ENCODE measurements at places on chromosomes 12 and 14.

- peaks cover 22% of the 10 kb centered on the region for H3K4me1 ChIP-seq
- no peaks in the 10 kb centered on the region for H3K27me3 ChIP-seq
- DNase-seq: no peak
These were observed 17.7 kb upstream of the HNF1A start for GRCh38 chr12:120960657-120961056.

DNA sequence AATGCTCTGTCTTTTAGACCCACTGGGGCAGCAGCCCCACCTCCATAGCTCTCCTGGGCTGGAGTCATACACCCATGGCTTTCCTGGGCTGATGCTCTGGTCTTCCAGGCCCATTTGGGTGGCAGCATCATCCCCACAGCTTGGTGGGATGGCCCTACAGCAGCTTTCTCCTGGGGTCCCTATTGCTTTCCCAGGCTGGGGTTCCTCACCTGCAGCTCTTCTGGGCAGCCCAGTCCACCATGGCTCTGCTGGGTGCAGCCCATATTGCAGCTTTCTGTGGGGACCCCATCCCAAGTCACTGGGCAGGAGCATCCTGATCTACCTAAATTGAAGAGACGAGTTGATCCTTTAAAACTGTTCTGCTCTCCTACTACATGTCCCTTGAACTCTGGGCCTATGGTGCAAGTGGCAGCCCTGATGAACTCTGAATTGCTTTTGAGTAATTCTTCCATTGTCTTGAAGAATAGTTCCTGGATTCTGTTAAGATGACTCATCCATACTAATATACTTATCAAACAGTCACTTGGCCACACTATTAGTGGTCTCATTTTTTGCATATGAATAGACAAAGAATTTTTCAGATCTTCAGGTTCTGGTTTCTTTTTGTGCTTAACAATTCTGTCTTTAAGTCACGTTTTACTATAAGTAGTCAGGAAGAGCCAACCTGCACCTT, 390.1 kb downstream of the DPF3 start:
- H3K27me3 ChIP-seq: peaks cover 10% of the 10 kb centered on the region
- H3K36me3 ChIP-seq: peaks cover 4% of the 10 kb centered on the region
- no peak for DNase-seq
- no peaks in the 10 kb centered on the region for H3K4me1 ChIP-seq
- no peak overlapping the region for H3K27ac ChIP-seq

DNA sequence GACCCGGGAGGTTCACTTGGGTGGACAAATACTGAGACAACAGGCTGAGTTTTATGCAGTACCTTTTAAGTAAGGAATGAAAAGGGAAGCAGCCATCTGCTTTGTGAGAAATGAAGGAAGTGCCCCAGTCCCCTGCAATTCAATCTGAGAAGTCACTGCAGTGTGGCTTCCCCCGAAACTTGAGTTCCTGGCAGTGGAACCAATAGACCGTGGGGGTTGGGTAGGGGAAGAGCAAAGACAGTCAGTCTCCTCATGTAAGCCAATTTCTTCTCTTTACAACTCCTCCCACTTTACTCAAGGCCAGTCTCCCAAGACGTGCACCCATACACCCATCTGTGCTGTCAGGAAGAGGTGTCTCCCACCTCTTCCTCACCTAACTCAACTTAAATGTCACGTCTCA, 206.5 kb downstream of the BCAT1 start:
- no peak overlapping the region for H3K27ac ChIP-seq
- DNase-seq: no peak
- H3K36me3 ChIP-seq: no peaks in the 10 kb centered on the region
- H3K4me1 ChIP-seq: no peaks in the 10 kb centered on the region

DNA sequence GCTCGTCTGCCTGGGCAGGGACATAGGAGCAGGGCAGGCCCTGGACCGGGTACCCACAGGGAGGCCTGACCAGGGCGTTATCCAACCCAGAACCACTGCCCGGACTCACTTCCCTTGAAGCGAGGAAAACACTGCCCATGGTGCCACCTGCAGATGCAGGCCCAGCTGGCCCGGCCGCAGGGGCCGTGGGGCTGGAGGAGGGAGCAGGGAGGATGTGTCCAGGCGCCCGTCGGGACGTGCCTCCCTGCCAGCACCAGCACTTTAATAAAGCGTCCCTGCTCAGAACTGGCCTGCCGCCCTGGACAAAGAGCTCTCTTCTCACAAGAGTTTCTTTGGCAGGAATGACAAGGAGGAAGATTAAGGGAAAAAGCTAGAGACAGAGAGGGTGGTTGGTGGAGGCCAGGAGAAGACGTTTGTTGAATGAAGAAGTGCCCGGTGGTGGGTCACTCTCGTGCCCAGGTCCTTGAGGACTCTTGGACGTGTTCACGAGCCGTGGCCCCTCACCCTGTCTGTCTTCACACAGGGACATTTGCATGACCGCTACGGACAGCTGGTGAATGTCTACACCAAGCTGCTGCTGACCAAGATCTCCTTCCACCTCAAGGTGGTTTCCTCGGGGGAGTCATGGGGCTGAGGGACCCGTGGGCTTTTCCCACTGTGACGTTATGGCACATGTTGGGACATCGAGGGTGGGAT, 14.2 kb downstream of the HIP1R start:
- H3K27ac ChIP-seq: no peak overlapping the region
- no peak overlapping the region for H3K4me3 ChIP-seq
- H3K36me3 ChIP-seq: no peaks in the 10 kb centered on the region
- no peaks in the 10 kb centered on the region for H3K27me3 ChIP-seq

GRCh38 chr14:83520837-83521236, 1987.2 kb upstream of the SEL1L start:
- no peaks in the 10 kb centered on the region for H3K36me3 ChIP-seq
- H3K27me3 ChIP-seq: no peaks in the 10 kb centered on the region
- no peak overlapping the region for H3K4me3 ChIP-seq
- no peak overlapping the region for H3K27ac ChIP-seq
- H3K4me1 ChIP-seq: no peaks in the 10 kb centered on the region
- DNase-seq: no peak

- H3K27ac ChIP-seq: no peak overlapping the region
- DNase-seq: no peak
- no peak overlapping the region for H3K4me3 ChIP-seq
- peaks cover 6% of the 10 kb centered on the region for H3K27me3 ChIP-seq
- no peaks in the 10 kb centered on the region for H3K36me3 ChIP-seq
- peaks cover 2% of the 10 kb centered on the region for H3K4me1 ChIP-seq
These were observed 225.3 kb downstream of the ATP23 start for GRCh38 chr12:58166643-58167042.

GRCh38 chr12:130620281-130620680, 95.8 kb downstream of the RIMBP2 start:
- H3K4me1 ChIP-seq: no peaks in the 10 kb centered on the region
- H3K36me3 ChIP-seq: no peaks in the 10 kb centered on the region
- no peak overlapping the region for H3K4me3 ChIP-seq
- peaks cover 2% of the 10 kb centered on the region for H3K27me3 ChIP-seq
- no peak overlapping the region for H3K27ac ChIP-seq

DNA sequence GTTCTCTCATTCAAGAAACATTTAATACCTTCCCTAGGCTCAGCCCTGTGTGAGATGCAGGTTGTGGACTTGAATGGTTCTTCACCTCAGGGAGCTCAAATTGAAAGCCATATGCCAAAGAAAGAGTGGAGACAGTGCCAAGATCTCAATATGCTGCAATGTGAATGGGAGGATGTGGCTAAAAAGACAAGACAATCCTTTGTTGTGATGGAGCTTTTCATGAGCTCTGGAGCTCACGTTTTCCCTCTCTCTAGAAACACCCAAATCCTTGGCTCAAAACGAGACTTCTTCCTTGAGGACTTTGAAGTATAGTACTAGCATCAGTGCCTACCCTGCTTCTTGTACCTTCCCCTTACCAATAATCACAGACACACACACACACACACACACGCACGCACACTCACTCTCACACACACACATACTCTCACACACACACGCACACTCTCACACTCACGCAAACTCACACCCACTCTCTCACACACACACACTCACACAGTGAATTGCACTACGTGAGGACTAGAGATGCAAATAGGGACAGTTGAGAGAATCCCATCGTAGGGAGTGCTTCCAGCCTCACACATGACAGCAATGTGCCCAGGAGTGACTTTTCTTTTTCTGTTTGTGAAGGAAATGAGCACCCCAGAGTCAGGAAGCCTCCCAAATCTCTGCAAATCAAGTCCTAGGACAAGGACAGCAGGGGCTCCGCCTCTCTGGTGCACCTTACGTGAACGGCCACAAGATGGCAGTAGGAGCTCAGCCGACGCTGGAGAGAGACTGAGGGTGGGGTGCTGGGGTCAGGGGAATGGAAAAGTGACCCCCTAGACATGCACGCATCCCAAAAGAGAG, 231.4 kb downstream of the PCNX1 start:
- DNase-seq: peak; percentile 62
- H3K27ac ChIP-seq: no peak overlapping the region
- no peaks in the 10 kb centered on the region for H3K36me3 ChIP-seq
- peaks cover 23% of the 10 kb centered on the region for H3K4me1 ChIP-seq
- H3K27me3 ChIP-seq: no peaks in the 10 kb centered on the region
- no peak overlapping the region for H3K4me3 ChIP-seq

GRCh38 chr12:87315-87714, 20.7 kb downstream of the IQSEC3 start:
- H3K27ac ChIP-seq: no peak overlapping the region
- DNase-seq: no peak
- H3K27me3 ChIP-seq: peaks cover 15% of the 10 kb centered on the region
- H3K4me3 ChIP-seq: no peak overlapping the region
- peaks cover 17% of the 10 kb centered on the region for H3K36me3 ChIP-seq

- no peak overlapping the region for H3K4me3 ChIP-seq
- no peak for DNase-seq
- H3K27me3 ChIP-seq: no peaks in the 10 kb centered on the region
These were observed 462.5 kb upstream of the TBX3 start for GRCh38 chr12:115146453-115146852.

DNA sequence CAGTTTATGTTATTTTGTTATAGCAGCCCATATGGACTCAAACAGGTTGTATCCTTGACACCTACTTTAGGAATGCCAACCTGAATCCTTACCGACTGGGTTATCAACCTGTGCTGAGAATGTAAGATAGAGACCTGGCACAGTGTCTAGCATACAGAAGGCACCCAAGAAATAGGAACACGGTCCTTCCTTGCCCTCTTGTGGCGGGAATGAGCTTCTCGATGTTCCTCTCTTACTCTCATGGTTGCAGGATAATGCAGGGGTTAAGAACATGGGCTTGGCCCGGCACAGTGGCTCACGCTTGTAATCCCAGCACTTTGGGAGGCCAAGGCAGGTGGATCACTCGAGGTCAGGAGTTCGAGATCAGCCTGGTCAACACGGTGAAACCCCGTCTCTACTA, 6.5 kb downstream of the C12orf43 start:
- H3K27ac ChIP-seq: no peak overlapping the region
- H3K36me3 ChIP-seq: peaks cover 76% of the 10 kb centered on the region
- H3K4me3 ChIP-seq: no peak overlapping the region
- no peak for DNase-seq

DNA sequence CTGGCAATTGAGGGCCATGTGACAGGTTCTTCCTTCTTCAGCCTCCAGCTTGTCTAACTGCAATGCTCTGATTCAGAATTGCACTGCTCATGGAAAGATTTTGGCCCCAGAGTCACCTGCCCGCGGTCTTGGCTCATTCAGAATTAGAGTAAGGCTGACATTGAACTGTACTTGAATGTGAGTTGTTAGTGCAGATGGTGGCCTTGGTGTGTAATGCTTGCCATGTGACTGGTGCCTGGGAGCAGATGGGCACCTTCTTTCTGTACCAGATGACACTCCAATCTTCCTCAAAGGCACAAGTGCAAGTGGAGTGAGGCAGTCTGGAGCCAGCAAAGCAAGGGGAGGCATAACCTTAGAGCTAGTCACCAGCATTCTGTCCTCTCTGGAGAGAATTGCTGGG, 36.5 kb upstream of the ANO4 start:
- H3K27me3 ChIP-seq: peaks cover 29% of the 10 kb centered on the region
- no peak overlapping the region for H3K4me3 ChIP-seq
- H3K4me1 ChIP-seq: no peaks in the 10 kb centered on the region
- H3K36me3 ChIP-seq: no peaks in the 10 kb centered on the region
- no peak overlapping the region for H3K27ac ChIP-seq

- no peaks in the 10 kb centered on the region for H3K27me3 ChIP-seq
- no peaks in the 10 kb centered on the region for H3K4me1 ChIP-seq
- H3K36me3 ChIP-seq: no peaks in the 10 kb centered on the region
- no peak overlapping the region for H3K27ac ChIP-seq
- H3K4me3 ChIP-seq: no peak overlapping the region
These were observed 255.4 kb downstream of the DAD1 start for GRCh38 chr14:22333422-22334274.

DNA sequence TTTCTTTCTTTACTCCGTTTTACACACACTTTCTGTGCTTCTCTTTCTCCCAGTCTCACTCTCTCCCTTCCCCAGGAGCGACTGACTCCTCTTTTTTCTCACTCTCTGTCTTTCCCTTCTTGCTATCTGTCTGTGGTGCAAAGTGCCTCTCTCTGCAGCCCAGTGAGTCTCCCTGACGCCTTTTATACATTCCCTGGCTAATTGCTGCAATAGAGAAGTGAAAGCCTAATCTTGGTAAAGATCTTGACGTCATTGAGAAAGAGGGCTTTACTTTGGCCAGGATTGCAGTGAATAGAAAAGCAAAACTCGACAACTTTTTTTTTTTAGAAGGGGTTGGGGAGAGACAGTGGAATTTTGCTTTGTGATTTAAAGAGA, 706 bp upstream of the DIO2 start:
- H3K36me3 ChIP-seq: no peaks in the 10 kb centered on the region
- H3K27me3 ChIP-seq: no peaks in the 10 kb centered on the region
- H3K4me1 ChIP-seq: no peaks in the 10 kb centered on the region

- DNase-seq: no peak
- H3K27me3 ChIP-seq: peaks cover 13% of the 10 kb centered on the region
- peaks cover 11% of the 10 kb centered on the region for H3K4me1 ChIP-seq
- no peak overlapping the region for H3K4me3 ChIP-seq
- H3K27ac ChIP-seq: no peak overlapping the region
These were observed 97.7 kb upstream of the SFSWAP start for GRCh38 chr12:131613186-131613585.

- no peak for DNase-seq
- H3K27me3 ChIP-seq: no peaks in the 10 kb centered on the region
These were observed 18.8 kb upstream of the FLVCR2 start for GRCh38 chr14:75559451-75560222.

GRCh38 chr12:90253136-90253535, 544.5 kb upstream of the ATP2B1 start:
- H3K27ac ChIP-seq: no peak overlapping the region
- no peaks in the 10 kb centered on the region for H3K27me3 ChIP-seq
- no peaks in the 10 kb centered on the region for H3K36me3 ChIP-seq

- DNase-seq: no peak
- peaks cover 9% of the 10 kb centered on the region for H3K27me3 ChIP-seq
- H3K4me1 ChIP-seq: no peaks in the 10 kb centered on the region
- no peak overlapping the region for H3K27ac ChIP-seq
These were observed 39.8 kb upstream of the NUAK1 start for GRCh38 chr12:106178562-106178961.

GRCh38 chr14:65506801-65507200, 94.3 kb downstream of the FUT8 start:
- H3K27ac ChIP-seq: no peak overlapping the region
- H3K4me1 ChIP-seq: peaks cover 33% of the 10 kb centered on the region
- DNase-seq: no peak
- no peaks in the 10 kb centered on the region for H3K27me3 ChIP-seq
- no peak overlapping the region for H3K4me3 ChIP-seq

GRCh38 chr12:80170915-80171314, 71.6 kb downstream of the OTOGL start:
- DNase-seq: no peak
- H3K36me3 ChIP-seq: no peaks in the 10 kb centered on the region

GRCh38 chr12:774051-774614, 21.8 kb downstream of the WNK1 start:
- no peak for DNase-seq
- no peaks in the 10 kb centered on the region for H3K27me3 ChIP-seq
- no peaks in the 10 kb centered on the region for H3K36me3 ChIP-seq
- H3K4me1 ChIP-seq: peaks cover 81% of the 10 kb centered on the region

- H3K4me1 ChIP-seq: no peaks in the 10 kb centered on the region
- H3K4me3 ChIP-seq: no peak overlapping the region
- H3K36me3 ChIP-seq: no peaks in the 10 kb centered on the region
- no peak overlapping the region for H3K27ac ChIP-seq
- no peak for DNase-seq
These were observed 68.0 kb upstream of the GALNT9 start for GRCh38 chr12:132397152-132397933.

Measured in naive thymus-derived CD8-positive, alpha-beta T cell (primary cell).